Stimulated activated CD8-positive, alpha-beta memory T cell treated with anti-CD3 and anti-CD28 coated beads, Interleukin-15, amount 100 ng/mL, for 4 hours (primary cell): ENCODE measurements at places on chromosomes 1 and 21.

GRCh38 chr1:244403431-244403830 is 48.3 kb downstream of the ADSS2 start:
- DNase-seq, result no peak

DNA sequence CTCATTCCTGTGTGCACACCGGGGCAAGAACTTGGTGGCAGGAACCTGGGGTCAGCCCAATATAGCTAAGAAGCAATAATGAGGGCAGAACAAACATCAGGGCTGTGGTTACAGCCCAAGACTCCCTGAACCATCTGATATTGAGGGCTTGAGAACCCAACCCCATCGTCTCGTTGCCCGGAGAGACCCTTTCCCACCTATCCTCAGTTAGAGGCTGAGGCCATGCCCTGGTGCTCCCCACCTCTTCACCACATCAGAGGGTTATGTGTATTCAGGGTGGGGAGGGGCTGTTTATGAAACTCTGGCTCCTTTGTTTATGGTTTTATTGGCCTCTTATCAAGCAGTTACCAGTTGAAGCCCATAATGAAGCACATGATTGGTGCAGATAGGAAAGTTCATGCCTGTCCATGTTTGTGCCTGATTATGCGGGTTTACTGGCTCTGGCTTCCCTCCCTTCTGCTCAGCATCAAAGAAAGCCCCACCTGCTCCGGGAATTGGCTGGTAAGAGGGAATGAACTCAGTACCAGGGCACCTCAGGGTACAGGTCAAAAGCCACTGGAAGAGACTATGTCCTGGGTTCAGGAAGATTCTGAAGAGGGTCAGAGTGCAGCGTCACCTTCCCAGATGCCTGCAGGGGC is 14.5 kb downstream of the NUAK2 start:
- DNase-seq, result no peak

- no peak for DNase-seq
Measured at GRCh38 chr1:172465617-172466016, 21.7 kb upstream of the PIGC start.

- DNase-seq, result no peak
Measured at GRCh38 chr1:90291431-90292216, 296.7 kb downstream of the ZNF326 start.

- no peak for DNase-seq
Measured at GRCh38 chr1:95127380-95127779, 10.2 kb downstream of the TLCD4 start.
